ENCODE measurements at places on chromosomes 13 and 19.

GRCh38 chr13:85755123-85755522 lies 44.1 kb downstream of the SLITRK6 start:
- DNase-seq: no peak

GRCh38 chr19:49888510-49888824 lies 8.2 kb downstream of the IL4I1 start:
- no peak for DNase-seq

DNA sequence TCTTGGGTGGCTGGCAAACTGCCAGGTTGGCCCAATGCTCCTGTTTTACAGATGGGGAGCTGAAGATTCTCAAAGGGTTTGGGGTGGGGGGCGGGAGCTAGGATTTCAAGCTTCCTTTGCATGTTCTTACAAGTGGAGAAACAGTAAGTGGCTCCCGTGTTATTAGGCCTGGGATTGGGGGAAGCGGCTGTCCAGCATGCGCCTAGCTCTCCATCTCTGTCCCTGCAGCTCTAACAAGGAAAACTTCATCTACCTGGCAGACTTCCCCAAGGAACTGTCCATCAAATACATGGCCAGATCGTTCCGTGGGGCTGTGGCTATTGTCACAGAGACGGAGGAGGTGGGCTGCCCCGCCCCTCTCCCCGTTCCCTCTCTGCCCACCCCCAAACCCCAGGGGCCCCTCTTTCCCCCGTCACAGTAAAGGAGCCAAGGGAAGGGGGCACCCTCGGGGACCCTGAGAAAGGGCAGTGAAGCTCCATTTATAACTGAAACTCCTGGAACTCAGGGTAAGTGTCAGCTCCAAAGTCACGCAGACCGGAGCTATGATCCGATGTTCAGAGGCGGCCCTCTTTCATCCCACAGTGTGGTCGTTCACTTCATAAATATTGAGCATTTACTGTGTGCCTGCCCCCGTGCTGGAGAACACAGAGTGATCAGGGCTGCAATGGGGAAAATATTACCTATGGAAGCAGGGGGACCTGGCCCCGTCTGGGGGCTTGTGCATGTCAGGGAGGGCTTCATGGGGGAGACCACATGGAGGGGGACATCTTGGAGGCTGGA lies 14.9 kb upstream of the PSMD8 start:
- no peak for DNase-seq

DNA sequence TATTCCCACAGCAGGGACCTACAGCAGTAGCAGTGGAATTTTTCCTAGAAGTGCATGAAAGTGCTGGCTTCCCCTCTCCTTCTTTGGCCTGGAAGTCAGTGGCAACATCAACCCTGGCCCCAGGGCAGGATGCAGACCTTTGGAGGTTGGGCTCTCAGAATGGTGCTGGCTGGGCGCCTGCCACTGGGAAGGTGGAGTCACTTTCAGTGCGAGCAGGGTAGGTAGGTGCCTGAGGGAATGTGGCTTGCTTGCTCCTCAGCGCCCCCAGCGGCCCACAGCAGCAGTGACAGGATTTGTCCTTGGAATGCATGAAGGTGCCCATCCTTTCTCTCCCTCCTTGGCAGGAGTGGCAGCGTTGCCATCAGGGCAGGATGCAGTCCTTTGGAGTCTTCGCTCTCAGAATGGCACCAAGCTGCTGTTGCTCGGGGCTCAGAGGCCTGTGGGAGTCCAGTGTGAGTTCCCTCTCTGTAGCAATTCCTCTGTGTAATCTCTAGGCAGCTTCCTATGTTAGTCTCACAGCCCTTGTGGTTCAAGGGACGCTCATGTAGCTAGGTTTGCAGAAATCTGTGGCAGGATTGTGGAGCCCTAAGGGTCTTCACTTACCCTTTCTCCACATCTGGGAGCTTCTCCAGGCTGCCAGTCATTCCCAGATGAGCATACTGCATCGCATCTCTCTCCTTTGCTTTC lies 354.4 kb upstream of the DACH1 start:
- peak; percentile 3 for DNase-seq

DNA sequence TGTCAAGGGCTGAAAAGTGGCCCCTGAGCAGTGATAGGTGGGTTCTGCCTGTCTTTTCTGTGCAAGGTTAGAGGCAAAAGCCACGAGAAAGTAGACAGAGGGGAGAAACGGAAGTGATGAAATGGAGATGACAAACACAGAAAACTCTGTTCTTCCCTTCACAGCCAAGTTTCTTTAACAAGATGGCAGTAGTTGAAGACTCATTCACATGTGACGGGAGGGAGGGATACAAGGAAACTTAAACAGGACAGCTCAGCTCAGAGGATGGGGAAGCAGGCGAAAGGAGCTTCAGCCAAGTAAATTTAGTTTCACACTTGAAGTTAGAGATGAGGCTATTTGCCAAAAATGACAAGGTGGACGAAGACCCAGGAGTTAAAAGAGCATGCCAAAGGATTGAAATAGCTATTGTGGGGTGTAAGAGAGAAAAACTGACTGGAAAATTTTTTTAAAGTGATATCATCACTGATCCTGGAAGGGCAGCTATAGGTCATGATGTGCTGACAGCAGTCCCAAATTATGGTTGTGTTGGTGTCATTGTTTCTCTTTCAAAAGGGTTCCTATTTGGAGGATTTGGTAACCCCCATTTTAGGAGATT lies 347.9 kb downstream of the EFNB2 start:
- DNase-seq: no peak

DNA sequence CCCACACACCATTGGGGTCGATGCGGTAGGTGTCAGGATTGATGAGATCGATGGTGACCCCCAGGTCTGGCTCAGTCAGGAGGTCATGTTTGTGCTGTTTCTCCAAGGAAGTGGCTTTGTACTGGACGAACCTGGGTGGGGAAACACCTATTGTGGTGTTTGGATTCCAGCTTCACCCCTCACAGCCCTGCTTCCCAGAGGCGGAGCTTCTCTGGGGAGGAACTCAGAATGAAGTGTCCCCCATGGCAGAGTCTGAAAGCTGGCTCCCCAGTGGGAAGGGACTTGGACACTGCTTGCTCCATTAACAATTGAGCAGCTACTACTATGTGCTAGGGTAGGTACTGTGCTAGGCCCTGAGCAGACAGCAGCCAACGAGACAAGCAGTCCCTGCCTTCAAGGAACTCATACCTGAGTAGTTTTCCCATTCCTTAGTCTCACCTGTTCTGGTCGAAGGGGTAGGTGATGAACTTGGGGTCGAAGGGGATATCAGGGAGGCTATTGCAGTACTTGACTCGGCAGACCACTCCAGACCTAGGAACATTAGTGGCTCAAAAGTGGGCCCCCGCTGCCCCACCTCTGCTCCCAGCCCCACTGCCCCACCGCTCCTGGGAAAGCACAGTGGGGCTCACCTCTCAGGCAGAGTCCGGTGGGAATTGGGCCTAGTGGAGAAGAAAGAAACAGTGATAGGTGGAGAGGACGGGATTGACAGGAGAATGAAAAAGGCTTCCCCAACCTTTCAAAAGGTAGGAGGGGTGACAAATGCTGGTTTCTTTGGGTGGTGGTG lies 1.1 kb downstream of the PAF1 start:
- DNase-seq: no peak

- DNase-seq: no peak
Measured at GRCh38 chr13:39375601-39376000, 227.4 kb downstream of the LHFPL6 start.
